RPMI8226 (cell line): ENCODE measurements at places on chromosomes 1 and 21.

DNA sequence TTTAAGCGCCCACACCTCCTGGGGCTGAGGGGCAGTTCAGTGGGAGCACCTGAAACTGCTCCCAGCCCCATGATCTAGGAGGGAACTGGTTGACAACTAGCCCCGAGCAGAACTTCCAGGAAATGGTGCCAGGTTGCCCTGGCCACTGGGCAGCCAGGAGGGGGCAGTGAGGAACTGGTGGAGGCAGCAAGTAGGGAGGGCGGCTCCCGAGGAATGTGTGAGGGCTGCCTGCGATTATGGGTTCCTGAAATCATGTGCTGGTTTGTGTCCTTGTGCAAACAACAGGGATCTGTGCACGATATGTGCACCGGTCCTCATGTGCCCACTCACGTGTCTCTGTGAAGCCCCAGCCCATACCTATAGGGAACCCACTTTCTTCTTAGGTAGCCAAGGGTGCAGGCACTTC lies 9.9 kb downstream of the GPR3 start:
- no peak for DNase-seq

DNA sequence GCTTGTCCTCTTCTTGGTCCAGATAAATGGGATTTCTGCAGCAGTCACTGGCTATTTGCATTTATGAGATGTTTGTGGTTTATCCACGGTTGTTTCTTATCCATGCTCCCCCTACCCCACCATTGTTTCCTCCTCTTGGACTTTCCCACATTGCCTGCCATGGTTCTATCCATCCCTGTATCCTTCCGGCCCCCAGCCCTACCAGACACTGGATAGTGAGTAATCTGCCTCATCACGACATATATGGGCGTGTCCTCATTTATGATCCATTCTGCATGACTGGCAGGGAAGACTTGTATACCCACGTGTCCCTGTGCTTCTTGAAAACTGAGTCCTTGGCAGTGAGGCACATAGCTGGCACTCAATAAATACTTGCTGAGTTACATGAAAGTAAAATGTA lies 40.1 kb downstream of the CACNA1S start:
- DNase-seq, result no peak

DNA sequence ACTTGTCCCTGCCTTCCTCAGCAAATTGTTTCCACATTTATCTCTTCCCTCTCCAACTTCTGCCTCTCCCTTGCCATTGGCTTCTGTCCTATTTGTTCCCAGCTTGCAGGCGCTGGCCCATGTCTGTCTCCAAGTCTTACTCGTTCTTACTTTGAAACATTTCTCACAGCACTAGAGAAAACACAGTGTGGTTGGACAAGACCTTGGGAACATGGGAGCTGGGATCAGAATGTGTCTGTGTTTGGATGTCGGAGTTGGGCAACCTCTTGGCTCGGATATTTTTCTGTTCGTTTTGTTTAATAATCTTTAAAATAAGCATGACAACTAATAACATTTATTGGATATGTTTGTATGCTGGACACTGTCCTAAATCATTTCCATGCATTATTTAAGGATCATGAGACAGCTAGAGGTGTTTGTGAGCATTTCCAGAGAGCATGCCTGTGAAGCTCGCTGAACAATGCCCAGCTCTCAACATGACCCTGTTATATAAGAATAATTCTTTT lies 5.9 kb upstream of the BRWD1 start:
- DNase-seq, result no peak

DNA sequence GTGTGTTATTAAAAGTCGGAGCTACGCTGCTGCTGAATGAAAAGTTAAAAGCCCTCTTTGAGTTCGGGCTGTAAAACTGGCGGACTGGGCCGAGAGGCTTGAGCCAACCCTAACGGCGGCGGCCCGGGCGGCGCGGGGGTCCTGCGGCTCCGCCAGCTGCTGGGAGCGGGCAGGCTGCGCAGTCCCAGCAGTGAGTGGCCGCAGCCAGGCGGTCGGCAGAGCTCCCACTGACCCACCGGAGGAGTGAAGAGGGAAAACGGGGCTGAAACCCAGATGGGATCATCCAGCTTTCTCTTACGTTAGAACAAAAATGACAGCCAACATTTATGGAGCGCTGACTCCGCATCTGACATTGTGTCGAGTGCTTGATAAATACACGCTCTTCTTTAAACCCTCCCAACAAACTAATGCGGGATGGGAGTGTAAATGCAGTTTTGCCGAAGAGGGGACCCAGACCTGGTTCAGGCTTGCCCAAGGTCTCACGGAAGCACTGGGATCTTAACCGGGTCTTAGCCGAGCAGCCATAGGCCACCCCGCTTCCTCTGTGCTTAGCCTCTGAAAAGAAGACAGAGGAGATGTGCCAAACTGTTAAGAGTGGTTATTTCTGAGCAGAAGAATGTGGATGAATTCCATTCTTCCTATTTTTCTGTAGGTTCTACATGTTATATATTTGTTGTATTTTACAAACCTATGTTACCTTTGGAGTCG lies 3.5 kb downstream of the GRHL3 start:
- DNase-seq, result no peak

DNA sequence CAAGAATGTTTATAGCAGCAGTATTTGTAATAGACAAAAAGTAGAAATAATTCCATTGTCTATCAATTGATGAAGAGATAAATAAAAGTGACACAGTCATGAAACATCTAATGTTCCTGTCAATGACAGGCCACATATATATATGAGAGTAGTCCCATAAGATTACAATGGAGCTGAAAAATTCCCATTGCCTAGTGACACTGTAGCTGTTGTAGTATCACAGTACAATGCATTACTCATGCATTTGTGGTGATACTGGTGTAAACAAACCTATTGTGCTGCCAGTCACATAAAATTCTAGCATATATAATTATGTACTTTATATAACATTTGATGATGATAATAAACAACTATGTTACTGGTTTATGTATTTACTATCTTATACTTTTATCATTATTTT lies 141.9 kb upstream of the LYPLAL1 start:
- no peak for DNase-seq

DNA sequence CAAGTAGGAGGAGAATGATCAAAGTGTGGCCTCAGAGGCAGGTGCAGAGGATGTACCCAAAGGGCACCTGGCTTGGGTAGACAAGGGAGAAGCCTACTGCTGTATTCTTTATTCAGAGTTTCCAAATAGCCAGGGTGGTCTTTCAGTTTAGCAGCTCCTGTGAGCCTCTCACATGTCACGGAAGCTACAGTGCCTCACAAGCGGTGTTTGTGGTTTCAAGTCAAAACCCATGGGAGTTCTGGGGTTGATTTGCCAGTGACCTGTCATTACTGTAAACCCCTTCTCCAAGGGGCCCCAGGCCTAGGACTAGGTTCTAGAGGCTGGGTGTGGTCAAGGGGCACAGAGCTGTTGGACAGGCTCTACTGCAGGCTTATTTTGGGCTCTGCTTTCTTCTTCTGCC lies 10.2 kb upstream of the IL10 start:
- no peak for DNase-seq

GRCh38 chr1:237492359-237492758 lies 398.4 kb downstream of the ZP4 start:
- DNase-seq, result peak; percentile 20

DNA sequence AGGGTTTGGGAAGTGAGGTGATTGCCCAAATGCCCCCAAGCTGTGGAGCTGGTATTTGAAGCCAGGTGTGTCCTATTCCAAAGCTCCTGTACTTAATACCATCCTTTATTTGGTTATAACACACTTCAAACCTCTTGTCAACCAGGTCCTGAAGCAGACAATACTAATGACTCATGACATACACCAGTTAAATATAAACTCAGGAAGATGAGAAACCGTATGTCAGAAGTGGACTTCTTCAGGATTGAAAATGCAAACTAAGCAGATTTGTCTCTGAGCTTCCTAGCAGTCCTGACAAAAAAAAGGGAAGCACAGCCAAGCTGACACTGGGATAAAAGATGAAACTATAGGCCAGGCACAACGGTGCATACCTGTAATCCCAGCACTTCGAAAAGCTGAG lies 70.6 kb downstream of the ALPL start:
- no peak for DNase-seq

GRCh38 chr1:37325509-37326437 lies 148.6 kb upstream of the ZC3H12A start:
- DNase-seq, result no peak
